SK-N-SH treated with all-trans-retinoic acid at 6 μM for 48 hours (cell line): ENCODE measurements at places on chromosomes 7 and 10.

DNA sequence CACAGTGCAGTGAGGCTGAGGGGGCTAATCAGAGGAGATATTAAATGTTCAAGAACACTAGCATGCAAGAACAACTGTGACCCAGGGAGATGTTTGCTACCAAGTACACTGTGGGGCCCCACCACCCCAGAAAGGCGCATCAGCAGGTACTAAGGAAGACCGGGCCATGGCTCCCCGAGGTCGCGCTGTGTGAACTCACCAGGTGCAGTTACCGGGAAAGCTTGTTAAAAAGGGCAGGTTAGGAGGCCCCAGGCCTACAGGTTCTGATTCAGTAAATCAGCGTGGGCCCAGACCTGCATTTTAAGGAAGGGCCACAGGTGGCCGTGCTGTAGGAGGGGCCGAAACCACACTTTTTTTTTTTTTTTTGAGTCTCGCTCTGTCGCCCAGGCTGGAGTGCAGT is 54.6 kb downstream of the TMEM209 start:
- no peak for ATAC-seq

DNA sequence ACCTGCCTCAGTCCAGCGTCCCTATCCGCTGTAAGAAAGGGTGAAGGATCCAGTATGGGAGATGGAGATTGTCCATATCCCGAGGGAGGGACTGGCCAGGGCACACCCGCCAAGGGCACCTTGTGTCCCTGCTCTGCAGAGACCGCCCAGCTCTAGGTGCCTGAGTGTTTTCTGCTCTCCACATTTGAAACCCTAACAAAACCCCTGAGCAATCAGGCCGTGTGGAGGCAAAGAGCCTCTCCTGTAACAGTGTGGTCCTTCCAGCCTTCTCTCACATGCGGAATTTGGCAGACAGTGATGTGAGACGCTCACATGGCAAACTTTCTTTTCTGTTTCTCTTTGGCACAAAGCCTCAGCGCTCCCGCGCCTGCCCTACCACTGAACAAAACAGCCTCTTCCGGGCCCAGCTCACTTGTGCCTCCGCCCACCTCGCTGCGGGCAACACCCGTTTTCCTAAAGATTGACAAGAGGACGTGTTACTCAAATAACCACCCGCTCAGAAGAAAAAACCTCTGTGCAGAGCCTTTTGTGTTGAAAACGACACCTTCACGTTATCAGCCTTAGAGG is 514.8 kb downstream of the DNAJB6 start:
- ATAC-seq = no peak

- ATAC-seq = no peak
Observed at GRCh38 chr7:55155351-55156117, 136.7 kb downstream of the EGFR start.

GRCh38 chr7:29102558-29103151 is 43.7 kb downstream of the CPVL start:
- peak; percentile 81 for ATAC-seq

- ATAC-seq = no peak
Observed at GRCh38 chr10:83995738-83996331, 143.5 kb upstream of the GHITM start.
